Trophoblast cell (in vitro differentiated cells and primary cell): ENCODE measurements at places on chromosomes 11 and 22.

GRCh38 chr11:17008099-17008498 lies 6.1 kb downstream of the PLEKHA7 start:
- DNase-seq = no peak

DNA sequence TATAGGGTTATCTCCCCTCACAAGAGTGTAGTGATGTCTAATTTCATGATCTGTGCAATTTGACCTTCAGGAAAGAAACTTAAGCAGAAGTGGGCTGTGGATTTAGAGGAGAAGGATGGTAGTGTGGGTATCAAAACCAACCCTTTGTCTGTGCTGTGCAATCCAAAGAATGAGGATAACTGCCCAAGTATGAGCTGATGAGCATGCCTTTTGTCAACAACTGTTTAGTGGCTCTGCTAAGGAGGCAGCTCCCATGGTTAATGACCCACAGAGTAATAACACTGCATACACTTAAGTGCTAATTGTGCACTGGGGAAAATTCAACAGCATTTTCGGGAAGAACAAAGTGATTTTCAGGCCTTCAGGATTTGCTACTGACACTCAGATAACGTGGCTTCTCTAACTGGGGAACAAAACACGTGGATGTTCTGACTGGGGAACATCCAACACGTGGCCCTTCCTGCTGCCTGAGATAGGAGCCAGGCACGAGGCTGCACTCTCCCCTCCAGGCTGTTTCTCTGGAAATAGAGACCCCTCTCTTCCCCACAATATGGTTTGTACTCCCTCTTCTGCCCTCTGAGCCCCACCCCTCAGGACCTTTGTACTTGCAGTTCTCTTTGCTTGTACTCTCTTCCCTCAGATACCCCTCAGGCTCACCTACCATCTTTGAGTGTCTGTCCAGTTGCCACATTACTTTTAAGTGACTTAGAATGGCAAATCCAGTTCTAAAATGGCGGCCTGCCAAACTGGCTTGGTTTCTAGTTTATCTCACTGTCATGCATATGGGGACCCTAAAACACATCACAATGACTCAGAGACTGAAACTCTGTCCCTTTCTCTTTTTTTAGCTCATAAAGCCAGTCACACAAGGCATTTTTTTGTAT lies 234.9 kb upstream of the POU2AF2 start:
- no peak for DNase-seq

DNA sequence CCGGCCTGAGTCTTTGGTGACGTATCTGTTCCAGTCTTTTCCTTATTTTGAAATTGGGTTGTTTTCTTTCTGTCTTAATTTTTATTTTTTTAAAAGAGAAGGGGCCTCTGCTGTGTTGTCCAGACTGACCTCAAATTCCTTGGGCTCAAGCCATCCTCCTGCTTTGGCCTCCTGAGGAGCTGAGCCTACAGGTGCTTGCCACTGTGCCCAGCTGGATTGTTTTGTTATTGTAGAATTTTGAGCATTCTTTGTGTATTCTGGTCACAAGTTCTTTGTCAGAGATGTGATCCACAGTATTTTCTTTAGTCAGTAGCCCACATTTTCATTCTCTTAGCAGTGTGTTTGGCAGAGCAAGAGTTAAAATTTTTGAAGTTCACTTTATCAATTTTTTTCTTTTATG lies 100.1 kb downstream of the ATXN10 start:
- DNase-seq = no peak

DNA sequence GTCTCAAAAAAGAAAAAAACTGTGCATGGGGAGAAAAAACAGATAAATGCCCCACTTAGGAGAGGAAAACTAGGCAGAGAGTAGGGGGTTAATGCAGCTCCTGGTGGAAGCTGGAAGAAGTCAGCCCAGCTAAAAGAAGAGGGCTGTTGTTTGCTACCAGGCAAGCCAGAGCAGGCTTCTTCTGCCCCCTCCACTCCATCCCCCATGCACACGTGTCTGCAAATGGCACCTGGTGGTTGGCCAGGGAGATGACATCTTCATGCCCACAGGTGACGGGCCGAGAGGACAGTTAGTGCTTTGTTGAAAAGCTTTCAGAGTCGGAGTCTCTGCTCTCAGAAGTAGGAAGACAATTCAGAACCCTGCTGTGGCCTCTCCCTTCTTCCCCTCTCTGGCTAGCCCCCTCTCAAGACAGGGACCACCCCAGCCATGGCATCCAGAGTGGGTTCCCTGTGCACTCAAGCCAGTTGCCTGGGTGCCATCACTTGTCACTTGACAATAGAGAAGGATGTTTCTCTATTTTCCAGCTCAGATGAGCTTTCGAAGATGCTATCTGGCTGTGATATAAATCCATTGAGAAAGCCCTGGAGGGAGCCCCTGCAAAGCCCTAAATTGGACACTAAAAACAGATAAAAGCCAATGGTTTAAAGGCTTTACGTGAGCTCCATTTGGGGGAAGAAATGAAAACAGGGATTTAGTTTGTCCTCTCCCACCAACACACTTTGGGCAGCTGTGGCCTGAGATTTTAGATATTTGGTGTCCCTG lies 142.0 kb downstream of the TRIM29 start:
- DNase-seq = no peak

GRCh38 chr11:125005491-125005890 lies 51.5 kb downstream of the CCDC15 start:
- no peak for DNase-seq

DNA sequence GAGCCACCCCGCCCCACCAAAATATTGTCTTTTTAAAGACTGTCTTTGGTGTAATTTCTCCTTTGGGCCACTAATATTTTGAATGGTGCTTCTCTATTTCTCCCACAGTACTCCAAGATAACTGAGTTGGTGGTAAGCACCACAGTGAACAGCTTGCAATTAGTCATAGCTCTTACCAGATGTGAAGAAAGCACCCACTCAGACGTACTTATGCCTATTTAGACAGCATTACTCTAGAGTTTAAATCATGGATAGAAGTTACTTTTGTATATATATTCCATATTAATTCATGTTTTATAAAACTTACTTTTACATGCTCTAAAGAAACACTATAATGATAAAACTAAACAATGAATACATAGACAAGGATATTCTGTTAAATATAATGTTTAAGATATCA lies 12.7 kb downstream of the ANO3 start:
- DNase-seq = no peak

DNA sequence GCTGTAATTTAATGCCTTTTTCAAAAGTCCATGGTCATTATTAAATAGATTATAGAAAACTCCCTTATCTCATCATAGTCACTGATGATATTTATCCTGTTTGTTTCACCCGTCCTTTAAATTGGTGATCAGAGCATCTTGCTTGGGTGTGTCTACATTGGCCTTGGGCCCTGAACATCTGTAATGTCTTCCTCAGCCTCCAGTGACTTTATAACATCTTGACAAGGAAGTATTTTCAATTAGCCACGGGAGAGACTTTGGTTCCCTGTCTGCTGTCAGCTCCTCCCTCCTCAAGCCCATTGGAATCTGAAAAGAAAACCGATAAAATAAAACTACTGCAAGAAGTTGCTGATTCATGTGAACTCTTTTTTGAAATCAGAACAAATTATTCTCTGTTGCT lies 116.9 kb upstream of the TTC12 start:
- DNase-seq = no peak

DNA sequence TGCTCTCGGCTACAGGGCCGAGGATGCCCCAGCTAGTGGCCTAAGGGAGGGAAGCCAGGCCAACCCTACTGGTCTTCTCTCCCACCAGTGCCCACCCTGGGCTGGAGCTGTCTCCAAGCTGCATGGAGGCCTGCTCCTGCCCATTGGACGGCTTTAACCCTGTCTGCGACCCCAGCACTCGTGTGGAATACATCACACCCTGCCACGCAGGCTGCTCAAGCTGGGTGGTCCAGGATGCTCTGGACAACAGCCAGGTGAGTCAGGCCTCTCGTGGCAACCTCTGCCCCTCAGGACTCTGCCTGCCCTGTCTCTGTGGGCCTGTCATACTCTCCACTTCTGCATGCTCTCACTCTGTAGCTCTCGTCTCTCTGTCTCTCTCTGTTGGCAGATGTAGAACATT lies 44.1 kb upstream of the TPBGL start:
- DNase-seq = no peak

- no peak for DNase-seq
Observed at GRCh38 chr11:66881927-66882452, 25.1 kb downstream of the LRFN4 start.

DNA sequence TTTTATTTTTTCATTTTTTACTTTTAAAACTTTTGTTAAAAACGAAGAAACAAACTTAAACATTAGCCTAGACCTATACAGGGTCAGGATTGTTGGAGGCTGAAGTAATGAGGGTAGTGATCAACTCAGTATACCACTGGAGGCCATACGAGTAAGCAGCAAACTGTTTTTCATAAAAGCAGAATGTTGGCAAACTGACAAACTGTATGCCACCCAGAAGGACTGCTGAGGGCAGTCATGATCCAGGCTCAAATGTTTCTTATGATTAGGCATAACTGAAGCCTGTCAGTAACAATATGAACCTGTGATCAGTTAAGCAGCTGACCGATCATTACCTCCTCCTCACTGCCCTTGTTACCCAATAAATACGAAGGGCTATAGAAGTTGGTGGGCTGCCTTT lies 10.2 kb upstream of the SC5D start:
- DNase-seq = no peak

DNA sequence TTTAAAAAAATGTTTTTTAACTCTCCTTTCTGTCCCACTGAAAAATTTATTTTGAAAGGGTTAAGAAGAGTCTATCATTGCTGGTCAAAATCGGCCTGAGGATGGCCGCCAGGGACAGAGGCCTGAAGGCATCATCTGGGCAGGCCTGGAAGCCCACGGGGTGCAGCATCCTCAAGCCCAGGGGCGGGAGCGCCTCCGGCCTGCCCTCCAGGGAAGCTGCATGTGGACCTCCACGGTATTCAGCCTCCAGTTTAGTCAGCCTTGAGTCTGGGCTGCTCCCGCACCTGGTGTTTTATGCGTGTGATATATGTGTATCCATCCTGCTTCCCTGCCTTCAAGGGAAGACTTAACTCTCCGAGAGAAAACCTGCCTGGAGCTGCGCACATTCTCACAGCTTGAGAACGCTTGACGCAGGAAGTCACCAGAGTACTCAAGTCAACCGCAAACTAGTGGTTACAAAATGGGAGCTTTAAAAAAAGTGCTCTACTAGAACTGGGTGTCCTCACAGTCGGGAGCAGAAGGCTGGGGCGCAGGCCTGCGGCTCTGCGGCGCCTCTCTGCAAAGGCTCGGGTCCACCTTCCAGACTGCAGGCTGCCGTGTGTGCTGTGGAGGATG lies 13.6 kb upstream of the BID start:
- DNase-seq = no peak

GRCh38 chr22:37186228-37186996 lies 1.6 kb downstream of the C1QTNF6 start:
- DNase-seq = peak; percentile 89

GRCh38 chr11:25339281-25339680 lies 842.4 kb downstream of the LUZP2 start:
- DNase-seq = no peak

- peak; percentile 79 for DNase-seq
Observed at GRCh38 chr11:122897606-122898210, 15.1 kb downstream of the JHY start.

DNA sequence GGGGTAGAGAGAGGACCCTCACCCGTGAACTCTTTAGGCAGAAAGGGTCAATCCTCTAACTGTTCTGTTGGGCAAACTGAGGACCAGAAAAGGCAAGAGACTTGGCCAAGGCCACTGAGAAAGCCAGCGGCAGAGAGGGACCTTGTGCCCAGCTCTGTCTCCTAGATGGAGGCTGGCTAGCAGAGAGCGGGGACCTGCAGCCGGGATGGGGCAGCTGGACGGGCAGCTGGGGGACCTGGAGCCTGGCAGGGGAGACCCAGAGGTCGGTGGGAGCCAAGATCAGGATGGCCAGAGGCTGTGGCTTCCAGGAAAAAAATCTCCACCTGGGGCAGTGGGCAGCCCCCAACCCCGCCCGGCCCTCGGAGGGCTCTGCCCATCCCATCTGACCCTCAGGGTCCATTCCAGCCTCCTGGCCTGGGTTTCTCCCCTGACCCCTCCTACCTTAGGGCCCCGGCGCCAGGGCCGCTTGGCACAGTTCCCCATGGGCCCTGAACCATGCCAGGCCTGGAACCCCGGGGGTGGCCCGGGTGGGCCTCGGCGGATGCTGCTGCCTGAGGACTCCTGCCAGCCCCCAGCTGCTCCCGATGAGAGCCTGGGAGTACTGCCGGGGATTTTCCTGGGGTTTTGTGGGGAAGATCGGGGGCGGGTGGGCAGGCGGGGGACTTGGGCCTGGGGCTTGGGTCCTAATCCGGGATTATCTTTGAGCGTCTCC lies at the start of gene CABP2:
Gene CABP2 (minus strand): TSS at position 603 of the 712 bp plus-strand sequence. CDS start 120 bp downstream, at position 483.
- DNase-seq = no peak

DNA sequence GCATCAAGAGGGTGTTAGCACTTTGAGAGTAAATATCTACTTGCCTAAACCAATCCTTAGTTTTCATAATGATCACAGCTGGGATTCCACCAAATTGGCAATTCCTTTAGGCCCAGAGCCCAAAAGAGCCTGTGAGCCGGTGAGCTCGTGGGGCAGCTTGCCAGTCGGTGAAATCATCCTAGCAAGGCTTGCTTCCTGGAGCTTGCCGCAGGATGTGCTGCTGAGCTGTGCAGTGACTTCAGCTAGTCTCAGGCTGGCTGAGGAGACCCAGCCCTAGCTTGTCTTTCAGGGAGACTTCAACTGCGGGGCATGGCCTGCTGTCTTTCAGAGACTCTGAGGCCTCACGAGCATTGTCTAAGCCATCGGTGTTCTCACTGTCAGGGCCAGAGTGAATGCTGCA lies 73.6 kb upstream of the SUSD2 start:
- no peak for DNase-seq
